ENCODE measurements at places on chromosomes 5 and 9.

- DNase-seq: no peak
- H3K4me1 ChIP-seq: no peaks in the 10 kb centered on the region
- no peak overlapping the region for H3K27ac ChIP-seq
- no peaks in the 10 kb centered on the region for H3K36me3 ChIP-seq
- H3K27me3 ChIP-seq: peaks cover 4% of the 10 kb centered on the region
- no peak overlapping the region for H3K4me3 ChIP-seq
Observed at GRCh38 chr9:129649726-129650679, 8.1 kb upstream of the ASB6 start.

DNA sequence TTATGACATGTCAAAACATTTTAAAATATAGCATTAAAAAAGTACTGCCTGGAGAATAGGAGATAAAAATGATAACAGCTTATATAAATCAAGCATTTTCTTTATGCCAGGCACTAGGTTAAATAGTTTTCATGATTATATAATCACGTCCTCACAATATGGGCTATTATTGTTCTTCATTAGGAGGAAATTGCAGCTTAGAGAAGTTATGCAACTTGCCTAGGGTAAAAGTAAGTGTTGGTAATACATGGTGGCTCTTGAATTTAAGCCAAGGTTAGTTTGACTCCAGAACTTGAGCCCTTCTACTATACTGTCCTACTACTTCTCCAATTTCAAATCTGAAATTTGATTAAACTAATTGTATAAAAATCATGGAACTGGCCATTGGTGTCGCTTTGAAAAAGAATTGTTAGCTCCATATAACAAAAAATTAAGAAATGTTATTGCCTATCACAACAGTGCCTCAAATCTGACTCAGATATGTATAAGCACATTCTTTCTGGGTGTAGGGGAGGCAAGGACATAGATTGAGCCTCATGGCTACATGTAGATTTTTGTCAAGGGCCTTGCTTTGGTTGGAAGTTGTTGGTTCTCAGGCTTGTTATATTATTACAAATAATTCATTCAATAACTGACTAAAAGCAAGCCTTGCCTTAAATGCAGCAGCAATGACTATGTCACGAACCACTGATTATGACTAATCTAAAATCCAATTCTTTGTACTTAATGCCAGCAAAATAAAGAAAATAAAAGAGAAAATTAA lies 223.5 kb upstream of the DAB2 start:
- peaks cover 5% of the 10 kb centered on the region for H3K27me3 ChIP-seq
- no peak for DNase-seq
- no peak overlapping the region for H3K27ac ChIP-seq
- H3K4me1 ChIP-seq: no peaks in the 10 kb centered on the region
- H3K4me3 ChIP-seq: no peak overlapping the region

DNA sequence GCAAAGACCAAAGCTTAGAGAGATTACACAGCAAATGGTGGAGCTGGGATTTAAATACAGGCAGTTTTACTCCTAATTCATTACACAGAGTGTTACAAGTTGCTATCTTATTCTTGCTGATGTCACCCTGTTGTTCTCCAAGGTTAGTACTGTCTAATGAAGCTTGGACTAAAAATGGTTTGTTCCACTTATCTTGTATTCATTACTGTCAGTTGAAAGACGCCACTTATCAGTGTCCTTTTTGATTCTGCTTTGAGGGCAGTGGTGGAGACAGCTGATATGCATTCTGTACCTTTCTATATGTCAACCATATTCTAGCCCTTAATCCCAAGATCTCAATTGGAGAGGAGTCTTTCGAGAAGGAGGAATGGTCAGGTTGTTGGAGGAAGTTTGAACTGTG lies 14.0 kb upstream of the DENND4C start:
- no peak overlapping the region for H3K4me3 ChIP-seq
- no peak overlapping the region for H3K27ac ChIP-seq
- no peaks in the 10 kb centered on the region for H3K36me3 ChIP-seq
- H3K27me3 ChIP-seq: no peaks in the 10 kb centered on the region
- no peaks in the 10 kb centered on the region for H3K4me1 ChIP-seq

DNA sequence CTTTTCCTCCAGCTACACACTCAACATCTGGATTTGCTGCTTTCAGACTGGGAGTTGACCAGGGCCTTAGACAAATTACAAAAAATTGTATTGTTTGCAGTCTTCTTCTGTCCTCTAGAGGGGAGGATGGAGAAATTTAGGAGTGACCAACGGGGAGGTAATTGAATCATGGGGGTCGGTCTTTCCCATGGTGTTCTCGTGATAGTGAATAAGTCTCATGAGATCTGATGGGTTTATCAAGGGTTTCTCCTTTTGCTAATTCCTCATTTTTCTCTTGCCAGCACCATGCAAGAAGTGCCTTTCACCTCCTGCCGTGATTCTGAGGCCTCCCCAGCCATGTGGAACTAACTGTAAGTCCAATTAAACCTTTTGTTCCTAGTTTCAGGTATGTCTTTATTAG lies 4.2 kb downstream of the IFNA8 start:
- DNase-seq: no peak
- H3K4me3 ChIP-seq: no peak overlapping the region
- peaks cover 21% of the 10 kb centered on the region for H3K27me3 ChIP-seq
- H3K36me3 ChIP-seq: no peaks in the 10 kb centered on the region
- no peak overlapping the region for H3K27ac ChIP-seq

DNA sequence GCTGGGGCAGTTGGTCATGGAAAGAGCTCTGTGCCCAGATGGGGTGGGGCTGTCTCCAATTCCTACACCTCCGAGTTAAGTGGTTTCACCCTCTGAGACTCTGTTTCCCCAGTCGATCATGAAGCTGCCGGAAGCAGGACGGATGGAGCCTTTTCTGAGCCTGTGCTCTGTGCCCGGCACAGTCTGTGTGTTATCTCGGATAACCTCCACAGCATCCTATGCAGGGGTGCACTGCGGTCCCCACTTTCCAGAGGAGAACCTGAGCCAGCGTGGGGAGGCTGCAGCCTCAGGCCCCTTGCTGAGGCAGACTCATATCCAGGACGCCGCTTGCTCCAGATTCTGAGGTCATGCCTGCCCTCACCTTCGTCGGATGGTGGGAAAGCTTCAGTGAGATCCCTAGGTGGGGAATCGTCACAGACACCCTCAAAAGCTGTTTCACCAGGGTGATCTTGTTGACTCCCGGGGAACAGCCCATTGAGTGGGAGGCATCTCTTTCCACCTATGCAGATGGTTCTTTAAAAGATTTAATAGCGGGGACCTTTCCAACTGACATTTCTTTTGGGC lies 6.9 kb upstream of the COL5A1 start:
- no peak overlapping the region for H3K27ac ChIP-seq
- DNase-seq: no peak
- H3K36me3 ChIP-seq: no peaks in the 10 kb centered on the region
- H3K27me3 ChIP-seq: no peaks in the 10 kb centered on the region
- no peak overlapping the region for H3K4me3 ChIP-seq

DNA sequence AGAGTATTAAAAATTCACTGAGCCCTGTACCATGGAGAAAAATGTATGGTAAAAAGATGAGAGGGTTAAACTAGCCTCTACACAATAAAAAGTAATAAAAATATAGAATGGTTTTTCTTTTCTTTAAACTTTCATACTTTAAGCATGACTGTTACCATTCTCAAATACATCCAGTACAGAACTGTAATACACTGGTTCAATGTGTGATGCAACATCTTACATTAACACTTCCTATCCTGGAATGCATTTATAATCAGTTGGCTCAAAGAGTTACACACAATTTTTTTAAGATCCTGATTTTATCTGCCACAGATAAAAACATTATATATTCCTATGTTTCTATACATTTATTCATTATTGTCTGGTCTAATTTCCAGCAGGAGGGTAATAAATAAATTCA lies 4.7 kb downstream of the GNAQ start:
- peaks cover 7% of the 10 kb centered on the region for H3K36me3 ChIP-seq
- DNase-seq: no peak
- no peaks in the 10 kb centered on the region for H3K27me3 ChIP-seq
- no peak overlapping the region for H3K4me3 ChIP-seq
- H3K27ac ChIP-seq: no peak overlapping the region

GRCh38 chr5:158560170-158560569 lies 539.5 kb downstream of the EBF1 start:
- no peak for DNase-seq
- no peak overlapping the region for H3K27ac ChIP-seq
- H3K4me1 ChIP-seq: no peaks in the 10 kb centered on the region
- H3K36me3 ChIP-seq: no peaks in the 10 kb centered on the region
- no peaks in the 10 kb centered on the region for H3K27me3 ChIP-seq

DNA sequence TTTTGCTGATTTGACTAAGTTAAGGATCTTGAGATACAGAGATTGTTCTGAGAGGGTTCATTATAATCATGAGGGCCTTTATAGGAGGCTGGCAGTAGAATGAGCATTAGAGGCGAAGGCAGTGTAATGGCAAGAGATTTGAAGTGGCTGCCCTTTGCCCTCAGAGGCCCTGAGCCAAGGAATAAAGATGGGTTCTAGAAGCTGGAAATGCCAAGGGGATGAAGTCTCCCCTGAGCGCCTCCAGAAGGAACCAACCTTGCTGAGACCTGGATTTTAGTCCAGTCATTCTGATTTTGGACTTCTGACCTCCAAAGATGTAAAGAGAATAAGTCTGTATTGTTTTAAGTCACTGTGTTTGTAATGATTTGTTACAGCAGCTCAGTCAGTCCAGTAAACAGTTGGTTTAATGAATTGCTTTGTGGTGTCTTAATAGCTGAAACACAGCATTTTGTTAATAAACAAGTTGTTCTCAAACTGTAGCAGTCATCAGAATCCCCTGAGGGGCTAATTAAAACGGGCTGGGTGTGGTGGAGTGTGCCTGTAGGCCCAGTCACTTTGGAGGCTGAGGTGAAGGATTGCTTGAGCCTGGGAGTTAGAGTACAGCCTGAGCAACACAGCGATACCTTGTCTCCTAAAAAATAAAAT lies 23.2 kb downstream of the GLRX start:
- no peaks in the 10 kb centered on the region for H3K27me3 ChIP-seq
- no peak overlapping the region for H3K27ac ChIP-seq

DNA sequence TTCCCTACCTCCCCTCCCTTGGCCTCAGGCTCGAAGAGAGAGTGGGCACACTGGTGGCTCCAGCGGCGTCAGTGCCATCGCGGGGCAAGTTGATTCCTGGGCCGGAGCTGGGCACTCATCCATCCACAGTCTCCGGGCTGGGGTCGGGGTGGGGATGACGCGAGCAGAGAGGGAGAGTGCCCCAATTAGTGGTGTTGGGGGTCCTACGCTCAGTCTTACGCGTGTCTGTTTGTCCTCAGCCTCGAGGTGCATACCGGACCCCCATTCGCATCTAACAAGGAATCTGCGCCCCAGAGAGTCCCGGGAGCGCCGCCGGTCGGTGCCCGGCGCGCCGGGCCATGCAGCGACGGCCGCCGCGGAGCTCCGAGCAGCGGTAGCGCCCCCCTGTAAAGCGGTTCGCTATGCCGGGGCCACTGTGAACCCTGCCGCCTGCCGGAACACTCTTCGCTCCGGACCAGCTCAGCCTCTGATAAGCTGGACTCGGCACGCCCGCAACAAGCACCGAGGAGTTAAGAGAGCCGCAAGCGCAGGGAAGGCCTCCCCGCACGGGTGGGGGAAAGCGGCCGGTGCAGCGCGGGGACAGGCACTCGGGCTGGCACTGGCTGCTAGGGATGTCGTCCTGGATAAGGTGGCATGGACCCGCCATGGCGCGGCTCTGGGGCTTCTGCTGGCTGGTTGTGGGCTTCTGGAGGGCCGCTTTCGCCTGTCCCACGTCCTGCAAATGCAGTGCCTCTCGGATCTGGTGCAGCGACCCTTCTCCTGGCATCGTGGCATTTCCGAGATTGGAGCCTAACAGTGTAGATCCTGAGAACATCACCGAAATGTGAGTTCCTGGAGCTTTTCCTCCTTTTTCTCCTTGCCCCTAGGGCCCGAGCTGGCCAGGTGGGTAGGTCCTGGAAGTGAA lies 861 bp downstream of the NTRK2 start:
- H3K27me3 ChIP-seq: peaks cover 55% of the 10 kb centered on the region
- no peak overlapping the region for H3K27ac ChIP-seq
- DNase-seq: no peak
- H3K36me3 ChIP-seq: no peaks in the 10 kb centered on the region
